ENCODE measurements at places on chromosomes 13 and 19. TPM values are rescaled to one million over a fixed set of nuclear protein-coding genes. Genes with fewer than 3 reads are reported as not detected.

Gene COMMD6
- 60.8 TPM for total RNA-seq

Gene KLK8
- total RNA-seq = 2.8 TPM

Gene ODAD3
- not detected for total RNA-seq

Gene ZNF71
- 5.8 TPM for total RNA-seq

Gene KCNRG
- total RNA-seq = 0.56 TPM

Gene CEACAM3
- not detected for total RNA-seq

Gene ZNF865
- 2.2 TPM for total RNA-seq

Gene ATP8A2
- not detected for total RNA-seq

Gene MEF2B
- not detected for total RNA-seq

Gene MEIS3
- 9.8 TPM for total RNA-seq

Gene MYH14
- total RNA-seq = 10.5 TPM

Gene MCEMP1
- 6.5 TPM for total RNA-seq

Gene SLC10A2
- not detected for total RNA-seq

Gene TEX101
- total RNA-seq = not detected

Gene KLF5
- total RNA-seq = 3.6 TPM

Gene CNFN
- total RNA-seq = not detected

Gene TICAM1
- total RNA-seq = 4.1 TPM

Gene NLRP4
- not detected for total RNA-seq

Gene ANGPTL8
- 4.7 TPM for total RNA-seq

Gene ZNF491
- total RNA-seq = 3.9 TPM

Gene CDC42EP5
- total RNA-seq = 20.5 TPM

Gene MBD3L4
- total RNA-seq = not detected

Gene ZNF285
- 1.1 TPM for total RNA-seq

Gene TTC9B
- total RNA-seq = 0.28 TPM

All from omental fat pad (tissue), 4 donors.